RPMI8226 (cell line): ENCODE measurements at places on chromosomes 13 and 19.

DNA sequence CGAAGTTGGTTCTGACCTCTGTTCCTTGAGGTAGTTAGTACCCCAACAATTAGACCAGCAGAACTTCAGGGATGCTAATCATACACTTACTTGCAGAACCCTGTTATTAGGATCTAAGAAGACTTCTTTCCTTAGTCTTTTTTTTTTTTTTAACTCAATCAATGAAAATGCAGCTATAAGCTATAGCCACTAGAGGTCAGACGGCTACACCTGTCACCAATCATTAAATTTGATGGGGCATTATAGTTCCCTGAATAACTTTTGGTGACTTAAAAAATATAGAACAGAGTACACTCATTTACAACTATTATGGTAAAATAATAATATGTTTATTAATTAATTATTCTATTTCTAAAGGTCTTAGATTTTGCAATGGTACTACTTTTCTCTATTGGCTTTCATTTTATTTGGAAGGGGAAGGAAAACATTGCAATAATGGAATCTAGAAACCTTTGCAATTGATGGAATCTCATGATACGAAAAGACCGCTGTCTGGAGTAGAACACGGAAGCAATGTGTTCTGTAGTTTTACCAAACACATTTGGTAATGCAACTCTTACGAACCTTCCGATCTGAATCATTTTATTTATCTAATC, 483.2 kb downstream of the DIAPH3 start:
- peak; percentile 12 for DNase-seq

GRCh38 chr19:2610637-2611482, 91.6 kb downstream of the GNG7 start:
- DNase-seq = peak; percentile 94

DNA sequence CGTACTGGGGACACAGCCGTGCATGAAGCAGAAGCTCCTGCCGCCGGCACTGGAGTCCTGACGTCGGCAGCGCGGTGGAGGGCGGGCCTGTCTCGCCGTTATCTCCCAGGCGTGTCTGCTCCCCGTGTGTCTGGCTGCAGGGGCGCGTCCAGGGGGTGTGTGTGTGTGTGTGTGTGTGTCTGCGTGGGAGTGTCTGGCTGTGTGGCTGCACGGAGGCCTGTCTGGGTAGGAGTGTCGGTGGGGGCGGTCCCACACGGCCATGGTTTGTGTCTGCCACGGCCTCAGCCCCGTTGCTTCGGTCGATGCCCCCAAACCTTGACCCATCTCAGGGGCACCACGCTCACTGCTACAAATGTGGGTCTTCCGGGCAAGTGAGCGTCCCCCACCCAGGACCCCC, 18.3 kb downstream of the ARID3A start:
- no peak for DNase-seq

DNA sequence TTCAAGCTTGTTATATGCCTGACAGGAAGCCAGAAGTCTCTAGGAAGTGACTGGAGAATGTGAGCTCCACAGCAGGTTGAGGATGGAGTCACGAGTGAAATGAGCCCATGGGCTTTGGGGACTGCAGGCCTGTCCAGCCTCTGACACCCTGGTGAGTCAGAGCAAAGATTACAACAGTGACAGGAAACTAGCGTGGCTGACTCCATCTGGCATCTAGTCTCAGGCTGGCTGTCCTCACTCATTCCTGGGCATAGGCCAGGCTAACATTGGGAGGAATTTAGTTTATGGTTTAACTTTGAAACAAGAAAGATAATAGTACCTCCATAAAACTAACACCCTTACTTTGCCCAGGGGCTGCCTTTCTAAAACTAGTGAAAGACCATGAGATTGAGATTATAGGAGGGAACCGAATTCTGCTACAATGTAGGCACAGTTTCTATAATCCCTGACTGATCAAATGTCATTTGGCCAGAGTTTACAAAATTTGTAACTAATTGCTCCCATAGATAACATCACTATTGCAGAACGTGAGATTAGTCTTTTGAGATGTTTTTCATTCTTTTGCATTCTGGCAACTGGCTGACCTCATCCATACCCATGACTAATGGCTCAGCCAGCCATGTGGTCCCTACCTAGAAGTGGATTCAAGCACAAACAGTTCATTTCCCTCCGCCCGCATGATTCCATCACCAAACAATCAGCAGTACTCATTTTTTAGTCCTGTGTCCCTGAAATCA, 28.4 kb downstream of the PSG1 start:
- DNase-seq = no peak
